ENCODE measurements at places on chromosomes 1 and 21.

DNA sequence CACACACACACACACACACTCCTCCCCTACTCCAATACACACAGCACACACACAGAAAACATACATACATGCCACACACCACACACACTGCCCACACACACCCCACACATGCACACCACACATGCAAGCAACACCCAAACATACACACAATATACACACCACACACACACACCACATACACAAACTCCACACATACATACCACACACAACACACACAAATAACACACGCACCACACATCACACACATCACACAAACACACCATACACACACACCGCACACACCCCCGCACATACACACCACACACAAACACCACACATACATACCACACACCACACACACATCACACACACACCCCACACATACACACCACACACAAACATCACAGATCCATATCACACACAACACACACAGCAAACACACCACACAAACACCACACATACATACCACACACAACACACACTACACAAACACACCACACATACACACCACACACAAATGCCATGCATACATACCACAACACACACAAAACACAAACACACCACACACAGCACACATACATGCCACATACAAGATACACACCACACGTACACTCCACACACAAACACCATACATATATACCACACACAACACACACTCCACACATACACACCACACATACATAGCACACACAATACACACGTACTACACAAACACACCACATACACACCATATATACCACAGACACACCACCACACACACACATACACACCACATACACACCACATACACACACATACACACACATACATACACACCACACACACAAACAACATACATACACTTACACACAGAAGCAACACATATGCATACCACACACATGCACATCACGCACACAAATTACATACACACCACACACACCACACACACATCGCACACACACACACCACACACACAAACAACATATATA lies 932 bp upstream of the RAB7B start:
- no peak for ATAC-seq

DNA sequence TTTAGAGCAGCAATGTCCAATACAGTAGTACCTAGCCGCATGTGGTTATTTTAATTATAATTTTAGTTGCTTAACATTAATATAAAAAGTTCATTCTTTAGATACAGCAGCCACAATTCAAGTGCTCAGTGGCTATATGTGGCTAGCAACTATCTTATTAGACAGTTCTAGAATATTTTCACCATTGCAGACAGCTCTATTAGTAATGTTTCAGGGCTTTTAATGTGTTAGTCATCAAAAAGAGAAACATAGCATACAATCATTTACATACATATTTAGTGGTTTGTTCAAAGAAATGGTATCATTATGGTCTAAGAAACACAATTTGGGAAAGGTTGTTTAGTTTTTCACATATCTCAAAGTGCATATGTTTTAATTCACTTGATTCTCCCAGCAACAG lies 66.6 kb upstream of the DYNLT5 start:
- no peak for ATAC-seq

- no peak for ATAC-seq
Measured at GRCh38 chr1:89995598-89996449, 914 bp downstream of the ZNF326 start.

DNA sequence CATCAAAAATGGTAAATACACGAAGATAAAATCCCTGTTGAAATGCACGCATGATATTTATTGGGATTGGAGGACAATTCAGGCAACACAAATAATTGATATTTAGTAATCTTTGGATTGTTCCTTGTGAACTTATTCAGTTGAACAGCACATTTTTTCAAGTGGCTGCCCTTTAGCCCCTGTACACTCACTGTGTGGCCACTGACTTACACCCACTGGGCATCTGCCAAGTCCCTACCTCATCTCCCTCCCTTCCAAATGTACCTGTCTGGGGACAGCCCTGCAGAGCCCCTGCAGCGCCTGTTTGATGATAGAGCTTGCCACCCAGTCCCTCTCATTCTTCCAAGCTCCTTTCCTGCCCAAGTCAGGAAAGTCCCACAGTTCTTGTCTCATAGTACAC lies 154.3 kb downstream of the GLUL start:
- ATAC-seq, result no peak

- ATAC-seq, result peak; percentile 89
Measured at GRCh38 chr1:59422921-59423575, 126.2 kb downstream of the FGGY start.

- no peak for ATAC-seq
Measured at GRCh38 chr1:214989341-214989740, 93.2 kb upstream of the KCNK2 start.

DNA sequence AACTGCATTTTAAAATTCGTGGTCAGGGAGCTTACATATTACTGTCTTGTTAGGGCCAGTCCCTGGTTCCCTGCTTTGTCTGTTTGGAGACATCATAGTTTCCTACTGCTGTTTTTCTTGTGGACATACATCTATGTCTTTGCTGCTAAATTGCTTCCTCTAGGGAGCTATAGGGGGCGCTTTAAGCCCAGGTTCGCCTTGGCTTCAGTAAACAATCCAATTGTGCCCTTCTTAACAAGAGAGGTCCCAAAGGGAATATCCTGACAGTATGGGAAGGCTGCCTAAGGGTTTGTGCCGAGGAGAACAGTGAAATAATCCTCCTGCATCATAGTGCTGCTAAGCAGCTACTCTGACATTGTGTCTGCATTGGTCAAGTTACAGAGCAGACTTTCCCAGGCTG lies 112.5 kb downstream of the USH2A start:
- ATAC-seq, result no peak

- no peak for ATAC-seq
Measured at GRCh38 chr1:9261496-9261895, 26.9 kb downstream of the H6PD start.

- ATAC-seq, result no peak
Measured at GRCh38 chr21:44773291-44773932, 28.2 kb downstream of the UBE2G2 start.

DNA sequence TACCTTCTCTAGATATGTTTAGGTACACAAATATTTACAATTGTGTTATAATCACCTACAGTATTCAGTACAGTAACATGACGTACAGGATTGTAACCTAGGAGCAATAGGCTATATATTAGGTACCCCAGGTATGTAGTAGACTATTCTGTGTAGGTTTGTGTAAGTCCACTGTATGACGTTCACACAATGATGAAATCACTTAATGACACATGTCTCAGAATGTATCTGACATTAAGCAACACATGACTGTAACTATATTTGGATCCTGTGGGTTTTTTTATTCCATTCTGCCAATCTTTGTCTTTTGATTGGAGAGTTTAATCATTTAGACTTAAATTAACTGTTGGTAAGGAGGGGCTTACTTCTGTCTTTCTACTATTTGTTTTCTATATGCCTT lies 52.1 kb downstream of the STYXL2 start:
- no peak for ATAC-seq

DNA sequence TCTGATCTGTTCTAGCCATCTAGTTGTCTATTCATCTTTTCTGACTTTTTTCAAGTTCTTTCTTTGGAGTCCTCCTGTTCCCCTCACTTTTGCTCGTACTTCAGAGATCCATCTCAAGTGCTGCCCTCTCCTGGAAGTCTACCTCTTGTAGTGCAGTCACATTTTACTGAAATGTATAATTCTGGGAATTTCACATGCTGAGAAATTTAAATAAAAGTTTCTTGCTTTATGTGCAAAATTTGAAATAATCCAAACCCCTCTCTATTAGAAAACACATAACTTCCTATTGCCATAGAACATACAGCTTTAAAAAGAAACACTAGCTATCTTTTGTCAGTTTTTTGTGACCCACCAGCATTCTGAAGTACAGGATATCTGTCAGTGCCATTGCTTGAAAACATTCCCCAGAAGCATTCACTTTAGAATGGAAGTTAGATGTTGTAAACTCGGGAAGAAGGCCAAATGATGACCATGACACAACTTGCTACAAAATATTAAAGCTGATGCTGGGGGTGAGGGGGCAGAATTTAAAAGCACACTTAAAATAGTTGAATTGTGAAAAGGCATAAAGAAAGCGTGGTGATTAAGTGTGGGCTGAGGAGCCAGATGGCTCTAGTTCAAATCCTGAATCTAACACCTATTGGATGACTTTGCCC lies 22.0 kb downstream of the RLF start:
- no peak for ATAC-seq

- no peak for ATAC-seq
Measured at GRCh38 chr1:81004011-81004410, 796.7 kb upstream of the ADGRL2 start.

GRCh38 chr1:154791292-154792166 lies 78.6 kb downstream of the KCNN3 start:
- no peak for ATAC-seq

DNA sequence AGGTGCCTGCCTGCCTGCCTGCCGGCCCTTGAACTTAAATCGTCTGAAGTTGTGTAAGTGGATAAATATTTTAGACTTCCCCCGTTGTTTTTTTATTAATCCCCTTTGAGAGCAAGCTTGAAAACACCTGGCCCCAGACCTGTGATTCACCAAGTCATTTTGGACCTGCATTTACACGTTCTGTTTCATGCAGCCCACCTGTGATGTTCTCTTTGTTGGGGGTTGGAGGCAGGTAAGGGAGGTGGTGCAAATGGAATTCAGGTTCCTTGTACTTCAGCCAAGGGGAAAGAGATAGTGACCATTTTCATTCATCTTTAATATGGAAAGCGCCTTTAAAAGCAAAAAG lies 1.2 kb downstream of the SLC37A1 start:
- ATAC-seq, result no peak

DNA sequence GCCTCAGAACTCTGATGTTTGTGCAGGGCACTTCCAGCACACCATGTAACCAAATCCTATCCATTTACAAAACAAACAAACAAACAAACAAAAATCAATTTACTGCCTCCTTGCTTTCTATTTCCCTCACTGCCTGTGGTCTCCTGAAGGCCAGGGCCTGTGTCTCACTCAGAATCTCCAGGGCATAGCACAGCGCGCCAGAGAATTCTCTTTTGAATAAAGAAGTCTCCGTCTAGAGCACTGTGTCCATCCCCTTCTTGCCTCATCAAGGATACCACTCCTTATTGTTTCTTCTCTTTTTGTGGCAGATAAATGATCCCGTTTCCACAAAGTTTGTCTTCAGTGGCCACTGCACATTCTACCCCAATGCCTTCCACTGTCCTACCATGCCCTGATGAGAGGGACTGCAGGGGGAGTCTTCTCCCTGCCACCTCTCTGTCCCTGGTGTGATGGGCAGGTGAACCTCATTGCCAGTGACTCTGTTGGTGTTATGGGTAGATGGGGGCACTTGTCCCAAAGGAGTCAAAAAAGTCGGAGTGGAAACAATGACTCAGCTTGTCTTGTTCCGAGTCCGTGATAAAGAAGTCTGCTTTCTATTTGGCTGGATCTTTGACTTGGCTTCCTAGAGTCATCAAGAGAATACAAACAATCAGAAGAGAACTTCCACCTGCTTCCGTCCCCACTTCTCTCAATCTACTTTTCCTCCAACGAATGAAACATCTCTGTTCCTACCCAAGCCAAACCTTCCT lies 30.0 kb downstream of the XCL2 start:
- ATAC-seq, result peak; percentile 56

GRCh38 chr1:97680470-97680869 lies 240.4 kb downstream of the DPYD start:
- no peak for ATAC-seq

DNA sequence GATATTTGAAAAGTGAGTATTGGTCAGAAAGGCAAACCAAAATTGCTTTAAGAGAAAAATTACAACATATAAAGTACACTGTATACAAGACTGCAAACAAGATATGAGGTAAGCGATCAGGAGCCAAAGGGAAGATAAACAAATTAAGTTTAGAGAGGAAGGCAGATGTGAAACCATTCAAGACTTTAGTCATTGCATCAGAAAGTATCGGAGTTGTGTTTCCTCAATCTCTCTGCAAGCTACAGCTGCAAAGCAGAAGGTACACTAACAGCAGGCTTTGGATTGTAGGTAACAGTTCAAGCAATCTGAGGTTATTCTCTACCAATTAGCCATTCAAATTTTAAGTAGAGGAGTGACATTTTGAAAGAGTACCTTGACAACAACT lies 21.3 kb upstream of the TLCD4 start:
- ATAC-seq, result no peak

GRCh38 chr1:29511436-29511835 lies 275.1 kb downstream of the PTPRU start:
- no peak for ATAC-seq

DNA sequence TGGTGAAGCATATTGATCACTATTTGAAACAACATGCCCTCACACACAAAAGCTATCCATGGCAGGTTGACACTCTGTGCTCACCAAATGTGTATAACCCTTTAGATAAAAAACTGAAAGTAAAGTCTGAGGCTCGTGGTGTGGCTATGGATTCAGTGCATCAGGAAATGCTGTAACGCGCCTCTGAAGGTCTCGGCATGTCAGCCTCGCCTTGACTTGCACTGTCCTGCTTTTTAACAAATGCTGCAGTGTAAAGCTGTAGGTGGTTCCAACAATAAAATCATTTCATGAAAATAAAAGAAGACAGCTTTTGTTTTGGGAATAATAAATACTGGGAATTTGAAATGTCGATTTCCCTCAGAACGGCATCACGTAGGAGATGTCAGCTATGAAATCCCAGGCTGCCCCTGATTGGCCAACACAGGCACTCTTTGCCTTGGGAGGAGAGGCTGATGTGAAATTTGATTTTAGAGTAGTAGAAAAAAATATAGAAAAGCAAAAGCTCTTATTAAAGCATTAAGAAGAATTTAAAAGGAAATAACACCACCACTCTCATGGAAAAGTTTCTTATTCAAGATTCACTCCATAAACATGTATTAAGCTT lies 168.2 kb downstream of the DSCAM start:
- ATAC-seq, result no peak

DNA sequence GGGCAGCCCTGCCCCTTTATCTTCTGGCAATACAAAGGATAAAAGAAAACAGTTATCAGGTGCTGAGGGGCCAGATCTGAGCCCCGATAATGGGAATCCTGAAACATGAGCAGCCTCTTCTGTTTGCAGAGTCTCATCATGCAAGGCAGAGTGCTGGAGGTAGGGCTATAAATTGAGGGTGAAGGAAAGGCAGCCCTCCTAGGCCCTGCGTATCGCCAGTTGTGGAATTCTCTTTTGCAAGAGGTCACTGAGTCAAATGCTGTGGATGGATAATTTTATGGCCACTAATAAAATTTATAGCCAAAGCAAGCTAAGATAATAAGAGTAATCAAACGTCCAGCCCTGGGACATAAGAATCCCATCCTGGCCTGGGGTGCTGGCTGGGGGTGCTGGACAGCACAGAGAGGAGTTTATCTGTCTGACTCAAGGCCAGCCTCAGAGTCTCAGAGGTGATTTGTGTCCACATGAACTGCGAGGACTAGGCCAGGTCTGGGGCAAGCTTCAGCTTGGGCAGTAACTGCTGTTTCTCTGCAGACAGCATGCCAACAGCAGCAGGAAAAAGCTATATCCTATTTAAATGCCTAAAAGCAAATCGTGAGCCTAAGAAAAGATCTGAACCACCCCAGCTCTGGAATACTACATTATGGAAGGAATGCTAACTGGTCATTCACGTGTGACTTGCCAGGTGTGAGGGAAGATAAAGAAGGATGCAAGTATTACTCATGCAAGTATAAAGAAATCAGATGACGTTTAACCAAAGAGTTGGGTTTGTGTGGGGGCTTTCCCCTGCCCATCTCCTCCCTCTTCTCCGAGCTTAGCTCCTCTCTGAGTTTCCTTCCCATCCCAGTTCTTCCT lies 254.8 kb downstream of the KIF26B start:
- ATAC-seq, result no peak
